ENCODE measurements at places on chromosomes 12 and 14.
A peak's percentile ranks its signal among the peaks of the same experiment; 100 is the strongest.

DNA sequence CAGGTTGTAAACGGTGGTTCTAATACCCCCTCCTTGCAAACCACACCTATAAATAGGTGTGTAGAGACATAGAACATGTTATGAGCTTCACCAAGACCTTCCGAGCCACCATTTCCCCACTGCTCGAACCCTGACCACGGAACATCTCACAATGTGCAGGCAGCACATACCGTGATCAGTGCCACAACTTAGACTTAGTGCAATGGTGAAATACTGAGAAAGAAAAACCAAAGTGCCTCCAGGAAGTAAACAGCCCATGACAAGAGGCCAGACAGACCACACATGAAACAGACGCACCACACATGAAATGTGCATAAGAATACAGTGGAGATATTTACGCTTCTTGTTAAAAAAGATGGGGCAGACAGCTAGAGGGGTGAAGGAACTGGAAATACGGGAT is 166.9 kb upstream of the CCND2 start:
- no peak overlapping the region for H3K4me3 ChIP-seq
- H3K27me3 ChIP-seq = no peaks in the 10 kb centered on the region
- no peak overlapping the region for H3K27ac ChIP-seq
- H3K36me3 ChIP-seq = no peaks in the 10 kb centered on the region

GRCh38 chr12:24938341-24938740 is 10.6 kb downstream of the BCAT1 start:
- no peak overlapping the region for H3K4me3 ChIP-seq
- H3K27me3 ChIP-seq = no peaks in the 10 kb centered on the region
- H3K36me3 ChIP-seq = no peaks in the 10 kb centered on the region
- no peak overlapping the region for H3K27ac ChIP-seq
- DNase-seq = no peak

DNA sequence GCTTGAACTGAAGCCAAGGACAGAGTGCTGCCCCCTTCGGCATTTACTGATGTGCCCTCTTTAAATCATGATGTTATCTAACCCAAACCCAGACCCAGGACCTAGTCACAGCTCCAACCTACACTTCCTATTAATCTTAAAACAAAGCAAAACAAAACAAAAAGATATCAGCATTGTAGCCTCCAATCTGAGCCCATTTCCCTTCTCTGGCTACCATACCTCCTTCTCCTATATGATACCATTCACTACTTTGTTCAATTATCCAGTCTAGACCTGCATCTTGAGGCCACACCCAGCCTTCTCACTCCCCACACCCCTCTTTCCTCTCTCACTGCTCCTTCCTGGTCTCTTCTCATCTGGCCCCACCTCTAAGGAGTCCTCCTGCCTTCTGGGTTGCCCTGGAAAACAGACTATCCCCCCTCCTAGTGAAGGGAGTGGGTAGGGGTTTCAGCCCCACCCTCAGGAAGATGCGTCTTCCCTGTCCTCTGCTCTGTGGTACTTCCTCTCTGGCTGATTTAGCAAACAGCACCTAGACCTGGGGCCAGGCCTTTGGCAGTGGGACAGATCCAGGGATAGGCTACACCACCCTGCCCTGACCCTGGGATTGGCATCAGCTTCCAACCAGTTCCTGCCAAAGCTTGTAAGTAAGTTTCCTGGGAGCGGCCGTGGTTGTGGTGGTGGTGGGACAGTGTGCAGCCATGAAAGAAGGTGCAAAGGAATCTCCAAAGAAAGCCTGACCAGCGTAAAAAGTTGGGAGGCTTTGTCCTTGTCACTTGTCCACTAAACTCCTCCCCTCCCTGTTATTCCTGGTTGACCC is 3.3 kb downstream of the LTB4R start:
- H3K27ac ChIP-seq = no peak overlapping the region
- H3K27me3 ChIP-seq = 0 out of 2 replicates have a peak, but pooled peaks cover 2% of the 10 kb centered on the region
- no peaks in the 10 kb centered on the region for H3K36me3 ChIP-seq

- peak; percentile 18 for DNase-seq
- H3K27me3 ChIP-seq = no peaks in the 10 kb centered on the region
- H3K4me1 ChIP-seq = peaks cover 2% of the 10 kb centered on the region
- no peaks in the 10 kb centered on the region for H3K36me3 ChIP-seq
These were observed 55.3 kb downstream of the VCPKMT start for GRCh38 chr14:50060871-50061663.

DNA sequence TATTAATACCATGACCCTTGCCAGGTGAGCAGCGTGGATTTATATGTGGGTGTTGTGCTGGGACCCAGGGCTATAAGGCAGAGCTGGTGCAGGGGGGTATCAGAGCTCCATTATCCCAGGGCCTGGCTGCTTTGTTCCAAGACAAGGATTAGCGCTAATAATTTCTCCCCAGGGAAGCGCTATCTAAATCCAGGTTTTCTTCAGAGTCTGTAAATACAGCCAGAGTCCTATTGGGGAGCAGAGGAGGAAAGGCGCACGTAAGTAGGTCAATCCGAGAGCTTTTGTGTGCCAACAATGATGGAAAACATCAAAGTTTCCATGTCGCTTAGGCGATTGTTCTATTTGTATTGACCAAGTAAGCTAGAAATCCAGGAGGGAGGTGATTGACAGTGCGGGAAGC is 1009.7 kb downstream of the VRK1 start:
- no peak overlapping the region for H3K27ac ChIP-seq
- H3K27me3 ChIP-seq = no peaks in the 10 kb centered on the region
- no peaks in the 10 kb centered on the region for H3K4me1 ChIP-seq
- H3K36me3 ChIP-seq = no peaks in the 10 kb centered on the region
- H3K4me3 ChIP-seq = no peak overlapping the region
- DNase-seq = no peak

GRCh38 chr12:129599406-129599805 is 304.4 kb downstream of the TMEM132D start:
- no peak overlapping the region for H3K4me3 ChIP-seq
- no peaks in the 10 kb centered on the region for H3K27me3 ChIP-seq
- H3K27ac ChIP-seq = no peak overlapping the region
- no peaks in the 10 kb centered on the region for H3K36me3 ChIP-seq

DNA sequence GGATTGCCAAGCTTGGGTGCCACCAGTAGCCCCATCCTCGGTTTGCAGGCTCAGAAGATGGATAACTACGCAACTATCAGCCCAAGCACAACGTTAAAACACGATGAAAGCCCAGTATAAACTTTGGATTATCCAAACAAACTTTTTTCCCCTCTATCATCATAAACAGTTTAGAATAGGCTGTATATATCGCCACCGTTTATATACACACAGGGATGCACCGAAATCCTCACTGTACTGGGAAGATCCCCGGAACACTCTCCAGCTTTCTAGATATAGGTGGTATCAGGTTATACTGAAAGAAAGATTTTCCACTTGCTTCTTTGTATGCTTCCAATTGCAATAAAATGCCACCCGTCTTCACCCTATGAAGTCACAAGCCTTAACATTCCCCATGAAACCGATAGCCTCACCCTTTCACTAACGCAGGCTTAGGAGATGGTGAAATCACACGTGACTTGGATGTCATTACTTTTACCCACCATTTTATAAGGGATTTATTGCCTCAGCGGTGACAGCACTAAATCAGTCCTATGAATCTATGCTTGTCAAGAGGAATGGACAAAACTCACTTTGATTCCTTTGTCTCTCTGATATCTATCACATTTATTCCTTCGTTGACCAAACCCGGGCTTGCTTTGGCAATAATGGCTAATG is 207.6 kb upstream of the FOXN3 start:
- DNase-seq = no peak
- no peak overlapping the region for H3K4me3 ChIP-seq
- H3K36me3 ChIP-seq = no peaks in the 10 kb centered on the region

- no peak for DNase-seq
- H3K27me3 ChIP-seq = no peaks in the 10 kb centered on the region
- no peaks in the 10 kb centered on the region for H3K36me3 ChIP-seq
- no peak overlapping the region for H3K4me3 ChIP-seq
These were observed 977.9 kb downstream of the TMTC2 start for GRCh38 chr12:83664650-83665049.

- DNase-seq = no peak
- H3K4me1 ChIP-seq = no peaks in the 10 kb centered on the region
- H3K27me3 ChIP-seq = no peaks in the 10 kb centered on the region
- no peak overlapping the region for H3K4me3 ChIP-seq
- no peaks in the 10 kb centered on the region for H3K36me3 ChIP-seq
- H3K27ac ChIP-seq = no peak overlapping the region
These were observed 71.0 kb downstream of the DAD1 start for GRCh38 chr14:22518073-22518472.

- no peak overlapping the region for H3K4me3 ChIP-seq
- no peak overlapping the region for H3K27ac ChIP-seq
- DNase-seq = no peak
- no peaks in the 10 kb centered on the region for H3K36me3 ChIP-seq
These were observed 59.3 kb upstream of the FAM222A start for GRCh38 chr12:109654357-109654756.

DNA sequence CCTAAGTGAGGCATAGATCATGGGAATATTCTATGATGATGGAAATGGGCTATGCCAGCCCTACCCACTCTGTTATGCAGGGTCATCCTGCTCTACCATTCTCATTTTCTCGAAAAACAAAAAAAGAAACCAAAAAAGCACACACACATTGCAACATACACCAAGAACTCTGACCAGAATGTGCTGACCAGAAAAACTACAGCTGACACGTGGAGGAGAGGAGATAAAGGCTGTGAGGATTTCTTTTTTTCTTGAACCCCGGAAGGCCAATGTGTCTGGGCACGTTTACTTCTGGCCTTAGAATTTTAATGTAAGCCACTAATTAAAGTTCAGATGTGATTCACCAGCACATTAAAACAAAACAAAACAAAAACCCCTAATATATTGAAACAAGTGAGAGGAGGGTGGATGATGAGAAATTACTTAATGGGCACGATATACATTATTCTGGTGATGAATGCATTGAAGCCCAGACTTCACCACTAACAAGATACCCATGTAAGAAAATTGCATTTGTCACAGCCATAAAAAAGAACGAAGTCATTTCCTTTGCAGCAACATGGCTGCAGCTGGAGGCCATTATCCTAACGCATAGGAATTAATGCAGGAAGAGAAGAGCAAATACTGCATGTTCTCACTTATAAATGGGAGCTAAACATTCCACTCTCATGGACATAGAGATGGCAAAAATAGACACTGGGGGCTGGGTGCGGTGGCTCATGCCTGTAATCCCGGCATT is 66.3 kb upstream of the PLEKHG3 start:
- H3K27ac ChIP-seq = no peak overlapping the region
- no peaks in the 10 kb centered on the region for H3K36me3 ChIP-seq
- H3K4me1 ChIP-seq = no peaks in the 10 kb centered on the region
- H3K27me3 ChIP-seq = no peaks in the 10 kb centered on the region

- peaks cover 8% of the 10 kb centered on the region for H3K27me3 ChIP-seq
- H3K27ac ChIP-seq = no peak overlapping the region
- no peak for DNase-seq
- H3K4me3 ChIP-seq = no peak overlapping the region
- H3K36me3 ChIP-seq = no peaks in the 10 kb centered on the region
These were observed 49.8 kb downstream of the NOC4L start for GRCh38 chr12:132194056-132194455.

- H3K27ac ChIP-seq = no peak overlapping the region
- DNase-seq = no peak
- H3K4me3 ChIP-seq = no peak overlapping the region
- no peaks in the 10 kb centered on the region for H3K36me3 ChIP-seq
- H3K27me3 ChIP-seq = no peaks in the 10 kb centered on the region
- H3K4me1 ChIP-seq = no peaks in the 10 kb centered on the region
These were observed 188.4 kb downstream of the RBM19 start for GRCh38 chr12:113777751-113778150.

GRCh38 chr12:117328556-117329100 is 32.8 kb downstream of the NOS1 start:
- H3K4me1 ChIP-seq = no peaks in the 10 kb centered on the region
- H3K36me3 ChIP-seq = no peaks in the 10 kb centered on the region
- H3K4me3 ChIP-seq = no peak overlapping the region

DNA sequence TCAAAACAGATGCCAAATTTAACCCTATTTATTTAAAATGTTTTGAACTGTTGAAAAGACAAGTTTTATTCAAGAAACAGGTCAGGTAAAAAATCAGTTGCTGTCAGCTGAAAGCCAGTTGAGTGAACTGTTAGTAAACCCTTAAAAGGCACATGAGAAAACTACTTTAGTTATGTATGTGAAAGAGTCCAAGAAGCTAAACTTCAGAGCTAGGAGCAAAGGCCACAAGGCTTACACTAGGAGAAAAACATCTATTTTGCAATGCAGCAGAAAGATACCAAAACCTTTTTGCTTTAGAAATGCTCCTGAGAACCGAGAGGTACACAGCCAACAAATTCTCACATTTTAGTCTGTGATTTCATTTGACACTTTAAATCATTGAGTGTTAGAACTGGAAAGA is 375.2 kb downstream of the FSCB start:
- no peak overlapping the region for H3K4me3 ChIP-seq
- H3K27ac ChIP-seq = no peak overlapping the region
- H3K36me3 ChIP-seq = no peaks in the 10 kb centered on the region
- H3K27me3 ChIP-seq = no peaks in the 10 kb centered on the region
- no peak for DNase-seq

- H3K27ac ChIP-seq = no peak overlapping the region
- H3K27me3 ChIP-seq = no peaks in the 10 kb centered on the region
- H3K36me3 ChIP-seq = peaks cover 20% of the 10 kb centered on the region
- H3K4me1 ChIP-seq = no peaks in the 10 kb centered on the region
- no peak overlapping the region for H3K4me3 ChIP-seq
- no peak for DNase-seq
These were observed 15.4 kb downstream of the RAB35 start for GRCh38 chr12:120101182-120101581.

GRCh38 chr14:49463146-49463545 is 123.0 kb downstream of the RPS29 start:
- no peaks in the 10 kb centered on the region for H3K36me3 ChIP-seq
- no peak overlapping the region for H3K27ac ChIP-seq
- no peaks in the 10 kb centered on the region for H3K27me3 ChIP-seq
- H3K4me3 ChIP-seq = no peak overlapping the region
- no peak for DNase-seq

- H3K4me1 ChIP-seq = peaks cover 2% of the 10 kb centered on the region
- no peak overlapping the region for H3K27ac ChIP-seq
- no peak overlapping the region for H3K4me3 ChIP-seq
- no peak for DNase-seq
These were observed 14.2 kb upstream of the IFT81 start for GRCh38 chr12:110109837-110110535.

DNA sequence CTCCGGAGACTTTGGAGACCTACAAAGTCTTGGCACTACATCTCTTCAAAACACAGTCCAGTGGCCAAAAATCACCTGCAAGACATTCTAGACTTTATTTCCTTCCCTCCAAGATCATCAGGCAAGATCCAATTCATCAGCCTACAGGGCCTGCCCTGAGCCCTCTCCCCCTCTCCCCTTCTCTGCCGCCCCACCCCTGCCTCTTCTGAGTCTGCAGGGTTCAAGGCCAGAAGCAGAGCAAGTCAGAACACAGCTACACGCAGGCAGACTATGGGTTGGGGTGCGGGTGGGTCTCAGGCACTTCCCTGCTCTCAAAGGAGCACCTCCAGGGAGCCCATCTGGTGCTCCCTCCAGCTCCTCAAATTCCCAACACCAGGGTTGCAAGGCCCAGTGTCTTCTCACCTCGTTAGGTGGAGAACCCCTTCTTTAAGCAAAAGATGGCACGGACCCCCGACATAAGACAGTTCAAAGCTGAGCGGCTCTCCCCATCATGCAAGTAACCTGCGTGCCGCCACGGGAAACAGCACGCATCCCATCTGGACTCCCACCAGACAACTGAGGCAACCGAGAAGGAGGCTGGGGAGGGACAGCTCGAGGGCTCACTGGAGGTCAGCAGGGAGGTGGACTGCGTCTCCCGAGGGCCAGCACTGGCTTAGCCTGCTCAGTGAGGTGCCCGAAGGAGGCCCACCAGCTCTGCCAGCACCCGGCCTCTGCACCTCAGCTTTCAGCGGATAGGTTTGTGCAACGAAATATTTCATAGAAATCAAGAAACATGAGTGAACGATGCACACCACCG is 5.6 kb upstream of the INF2 start:
- H3K36me3 ChIP-seq = no peaks in the 10 kb centered on the region
- H3K27me3 ChIP-seq = no peaks in the 10 kb centered on the region
- H3K4me1 ChIP-seq = peaks cover 20% of the 10 kb centered on the region
- no peak for DNase-seq
- H3K4me3 ChIP-seq = no peak overlapping the region

Data from iPS DF 6.9 (cell line).